ENCODE measurements at places on chromosomes 4 and X.

- no peaks in the 10 kb centered on the region for H3K4me1 ChIP-seq
- no peak overlapping the region for H3K4me3 ChIP-seq
- H3K36me3 ChIP-seq: no peaks in the 10 kb centered on the region
- peak; percentile 10 for ATAC-seq
These were observed 11.6 kb downstream of the ABCD1 start for GRCh38 chrX:153736071-153736820.

DNA sequence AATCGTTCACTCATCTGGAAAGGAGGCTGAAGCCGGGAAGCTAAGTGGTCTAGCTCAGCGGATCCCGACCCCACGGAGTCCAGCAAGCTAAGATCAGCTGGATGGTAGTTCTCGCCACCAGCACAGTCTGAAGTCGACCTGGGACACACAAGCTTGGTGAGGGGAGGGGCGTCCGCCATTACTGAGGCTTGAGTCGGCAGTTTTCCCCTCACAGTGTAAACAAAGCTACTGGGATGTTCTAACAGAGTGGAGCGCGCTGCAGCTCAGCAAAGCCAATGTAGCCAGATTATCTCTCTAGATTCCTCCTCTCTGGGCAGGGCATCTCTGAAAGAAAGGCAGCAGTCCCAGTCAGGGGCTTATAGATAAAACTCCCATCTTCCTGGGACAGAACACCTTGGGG, 555.4 kb downstream of the BCOR start:
- no peak for ATAC-seq
- no peaks in the 10 kb centered on the region for H3K27me3 ChIP-seq
- no peaks in the 10 kb centered on the region for H3K36me3 ChIP-seq
- no peak overlapping the region for H3K27ac ChIP-seq

DNA sequence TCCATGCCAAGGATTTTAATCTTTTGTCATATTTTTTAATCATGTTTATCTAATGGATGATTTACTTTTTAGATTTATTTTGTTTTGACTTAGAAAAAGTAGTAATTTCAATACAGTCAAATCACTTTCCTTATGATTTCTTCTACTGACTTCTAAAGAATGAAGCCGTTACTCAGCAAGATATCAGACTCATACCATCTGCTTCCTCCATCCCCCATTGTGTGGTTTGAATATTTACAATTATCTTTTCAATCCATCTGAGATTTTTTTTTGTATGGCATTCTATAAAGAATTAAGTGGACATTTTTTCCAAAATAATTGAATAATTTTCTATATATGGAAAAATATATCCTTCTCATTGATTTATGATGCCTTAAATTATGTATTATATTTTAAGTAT, 565.4 kb upstream of the ATOH1 start:
- ATAC-seq: no peak
- H3K27me3 ChIP-seq: no peaks in the 10 kb centered on the region
- no peaks in the 10 kb centered on the region for H3K36me3 ChIP-seq
- H3K27ac ChIP-seq: no peak overlapping the region
- no peaks in the 10 kb centered on the region for H3K4me1 ChIP-seq

DNA sequence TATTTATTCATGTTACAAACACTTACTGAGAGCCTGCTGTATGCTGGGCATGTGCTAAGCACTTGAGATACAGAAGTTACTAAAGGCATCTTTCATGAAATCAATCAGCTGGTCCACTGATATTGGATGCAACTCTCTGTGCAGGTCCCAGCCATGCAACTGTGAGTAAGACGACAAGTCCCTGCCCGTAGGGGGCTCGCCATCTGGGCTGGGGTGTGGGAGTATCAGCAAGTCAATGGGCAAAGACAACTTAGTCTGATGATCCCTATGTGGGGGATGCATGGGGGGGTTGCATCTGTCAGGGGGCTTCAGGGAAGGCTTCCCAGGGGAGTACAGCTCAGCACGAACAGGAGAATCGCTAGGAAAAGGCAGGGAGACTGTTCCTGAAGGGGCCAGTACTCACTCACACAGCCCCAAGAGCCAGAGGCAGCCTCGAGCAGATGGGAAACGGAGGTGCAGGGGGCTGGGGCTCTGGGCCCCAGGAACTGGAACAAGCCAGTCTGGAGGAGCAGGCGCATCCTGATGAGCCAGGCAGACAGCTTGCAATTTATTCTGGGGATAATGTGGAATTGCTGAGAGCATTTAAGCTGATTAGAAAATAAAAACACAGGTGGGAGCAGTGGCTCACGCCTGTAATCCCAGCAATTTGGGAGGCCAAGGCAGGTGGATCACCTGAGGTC, 40.2 kb downstream of the CRMP1 start:
- H3K36me3 ChIP-seq: no peaks in the 10 kb centered on the region
- no peak overlapping the region for H3K4me3 ChIP-seq
- H3K27ac ChIP-seq: no peak overlapping the region
- ATAC-seq: no peak

DNA sequence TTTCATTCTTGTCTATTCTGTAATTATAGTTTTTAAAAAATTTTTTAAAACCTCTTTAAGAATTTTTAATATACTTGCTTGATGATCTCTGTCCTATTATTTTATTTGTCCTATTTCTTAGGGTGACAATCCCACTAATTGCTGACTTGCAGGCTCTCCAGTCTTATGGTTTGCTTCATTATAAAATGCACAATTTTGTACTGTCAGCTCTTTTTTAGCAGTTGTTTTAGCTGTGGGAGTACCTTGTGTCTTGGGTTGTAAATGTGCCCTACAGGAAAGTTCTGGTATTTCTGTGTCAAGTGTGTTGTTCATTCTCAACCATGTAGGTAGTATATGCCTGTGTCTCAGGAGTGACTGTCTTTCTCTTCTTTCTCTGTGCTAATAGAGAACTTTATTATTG, 118.2 kb upstream of the IL15 start:
- H3K4me1 ChIP-seq: no peaks in the 10 kb centered on the region
- no peak overlapping the region for H3K4me3 ChIP-seq
- H3K27me3 ChIP-seq: no peaks in the 10 kb centered on the region
- H3K27ac ChIP-seq: no peak overlapping the region
- H3K36me3 ChIP-seq: no peaks in the 10 kb centered on the region

DNA sequence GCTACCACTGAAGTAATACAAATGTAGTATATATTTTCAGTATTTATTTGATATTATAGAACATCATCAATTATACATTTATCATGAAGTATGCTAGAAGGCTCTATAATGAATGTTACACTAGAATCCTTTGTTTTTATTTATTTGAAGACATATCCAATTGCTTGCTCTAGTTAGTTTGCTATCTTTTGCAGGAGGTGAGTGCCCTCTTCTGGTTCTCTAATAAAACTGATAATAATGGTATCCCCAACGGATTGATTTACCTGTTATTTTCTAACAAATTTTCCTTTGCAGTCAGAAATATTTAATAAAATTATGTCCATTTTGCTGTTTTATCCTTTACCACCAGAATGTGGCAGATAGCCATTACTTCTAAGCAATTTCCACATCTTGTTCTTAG, 274.3 kb upstream of the TACR3 start:
- ATAC-seq: no peak
- H3K4me3 ChIP-seq: no peak overlapping the region
- no peaks in the 10 kb centered on the region for H3K36me3 ChIP-seq
- H3K4me1 ChIP-seq: no peaks in the 10 kb centered on the region
- H3K27me3 ChIP-seq: no peaks in the 10 kb centered on the region

DNA sequence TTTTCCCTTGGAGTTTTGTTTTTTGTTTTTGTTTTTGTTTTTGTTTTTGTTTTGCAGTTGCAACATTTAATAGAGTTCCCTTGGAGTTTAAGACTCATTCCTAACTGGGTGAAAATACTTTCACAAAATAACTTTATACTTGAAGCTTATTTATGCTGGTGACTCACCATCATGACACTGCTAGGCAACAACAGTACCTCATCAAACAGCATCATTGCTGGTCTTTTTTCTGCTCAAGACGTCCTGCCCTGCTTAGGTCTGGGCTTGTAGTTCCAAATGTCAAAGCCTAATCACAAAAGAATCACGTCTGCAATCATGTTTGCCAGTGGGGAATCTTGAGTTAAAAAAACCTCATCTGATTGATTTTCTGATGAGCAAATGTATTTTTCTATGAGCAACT, 105.7 kb upstream of the PRPS2 start:
- ATAC-seq: no peak
- H3K27ac ChIP-seq: no peak overlapping the region
- no peaks in the 10 kb centered on the region for H3K4me1 ChIP-seq
- no peaks in the 10 kb centered on the region for H3K36me3 ChIP-seq
- no peak overlapping the region for H3K4me3 ChIP-seq

DNA sequence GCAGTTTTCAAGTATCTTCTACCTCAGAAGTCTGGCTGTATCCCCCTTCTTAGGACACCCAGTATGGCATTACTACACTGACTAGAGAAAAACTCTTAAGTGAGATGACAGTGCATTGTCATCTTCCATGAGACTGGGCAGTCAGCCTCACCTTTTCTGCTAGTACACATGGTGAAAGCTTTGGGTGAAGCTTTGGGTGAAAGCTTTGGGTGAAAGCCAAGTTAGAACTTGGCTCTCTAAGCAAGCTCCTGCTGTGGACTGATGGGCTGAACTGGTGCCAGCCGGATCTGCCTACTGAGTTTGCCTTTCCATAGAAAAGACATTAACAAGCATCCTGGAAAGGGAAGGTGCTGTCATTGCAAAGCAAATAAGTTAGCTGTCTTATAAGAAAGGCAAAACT, 8.8 kb downstream of the EPHA5 start:
- peaks cover 40% of the 10 kb centered on the region for H3K27me3 ChIP-seq
- H3K4me1 ChIP-seq: no peaks in the 10 kb centered on the region
- H3K4me3 ChIP-seq: no peak overlapping the region
- no peak for ATAC-seq

DNA sequence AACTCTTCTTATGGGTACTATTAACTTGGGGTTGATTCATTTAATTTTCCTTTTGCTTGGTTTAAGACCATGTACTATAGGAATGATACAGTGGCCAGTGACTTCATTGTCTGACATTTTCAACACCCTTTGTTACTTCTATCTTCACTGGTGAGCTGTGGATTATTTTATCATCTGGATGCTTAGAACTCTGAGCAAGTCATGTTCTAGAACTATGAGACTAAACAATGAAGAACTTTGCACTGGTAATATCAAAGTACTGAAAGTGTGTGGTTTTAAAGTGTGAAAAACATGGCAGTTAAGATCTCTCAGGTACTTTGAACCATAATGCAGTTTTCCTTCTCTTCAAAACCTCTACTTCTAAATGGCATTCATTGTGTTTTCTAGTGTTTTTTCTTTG, 47.8 kb downstream of the MAP7D3 start:
- ATAC-seq: no peak
- H3K27me3 ChIP-seq: no peaks in the 10 kb centered on the region
- H3K27ac ChIP-seq: peak overlapping the region; percentile 95
- H3K4me3 ChIP-seq: peak overlapping the region; percentile 50
- no peaks in the 10 kb centered on the region for H3K4me1 ChIP-seq

DNA sequence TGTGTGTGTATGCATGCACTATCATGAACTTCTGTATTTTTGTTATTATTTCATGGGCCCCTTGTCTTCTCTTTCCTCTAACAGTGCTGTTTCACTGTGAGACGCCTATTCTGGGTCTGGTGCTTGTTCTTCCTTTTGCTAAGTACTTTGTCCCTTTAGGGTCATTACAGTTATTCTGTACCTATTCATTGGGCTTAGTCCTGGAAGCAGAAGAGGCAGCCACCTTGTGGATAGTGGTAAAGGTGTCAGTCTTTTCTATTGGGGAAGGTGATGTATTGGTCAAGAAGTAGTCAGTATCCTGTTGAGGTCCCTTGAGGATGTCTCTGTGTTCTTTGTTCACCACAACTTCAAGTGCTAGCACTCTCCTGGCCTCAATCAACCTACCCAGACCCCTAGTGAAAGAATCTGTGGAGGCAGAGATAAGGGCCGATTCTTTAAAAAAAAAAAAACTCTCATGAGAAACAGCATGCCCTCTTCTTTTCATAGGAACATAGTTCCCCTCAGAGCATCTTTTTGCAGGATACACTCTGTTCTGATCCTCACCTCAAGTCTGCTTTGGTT, 593.8 kb downstream of the SPRY1 start:
- no peaks in the 10 kb centered on the region for H3K36me3 ChIP-seq
- H3K4me1 ChIP-seq: no peaks in the 10 kb centered on the region
- H3K4me3 ChIP-seq: no peak overlapping the region
- H3K27me3 ChIP-seq: no peaks in the 10 kb centered on the region
